Activated naive CD4-positive, alpha-beta T cell treated with anti-CD3 and anti-CD28 coated beads, Interleukin-2, amount 50 U/mL, for 72 hours (primary cell): ENCODE measurements at places on chromosomes 7 and 10.
A peak's percentile ranks its signal among the peaks of the same experiment; 100 is the strongest.

DNA sequence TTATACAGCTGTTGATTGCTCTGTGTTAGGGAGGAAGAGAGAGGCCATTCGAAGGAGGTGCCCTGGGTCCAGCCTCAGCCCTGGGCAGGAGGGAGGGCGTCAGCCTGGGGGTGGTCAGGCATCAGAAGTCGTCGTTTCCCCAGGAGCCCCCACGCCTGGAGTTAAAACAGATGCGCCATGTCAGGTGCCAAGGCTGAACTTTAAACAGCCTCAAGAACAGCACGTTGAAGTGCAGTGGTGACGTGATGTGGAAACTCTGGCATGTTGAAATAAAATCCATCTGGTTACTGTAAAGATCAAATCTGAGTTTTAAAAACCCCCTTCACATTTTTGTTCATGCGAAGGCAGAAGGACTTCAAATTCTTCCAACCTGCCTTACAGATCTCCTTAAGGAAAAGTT lies 128.4 kb upstream of the PPP2R2D start:
- DNase-seq: no peak

DNA sequence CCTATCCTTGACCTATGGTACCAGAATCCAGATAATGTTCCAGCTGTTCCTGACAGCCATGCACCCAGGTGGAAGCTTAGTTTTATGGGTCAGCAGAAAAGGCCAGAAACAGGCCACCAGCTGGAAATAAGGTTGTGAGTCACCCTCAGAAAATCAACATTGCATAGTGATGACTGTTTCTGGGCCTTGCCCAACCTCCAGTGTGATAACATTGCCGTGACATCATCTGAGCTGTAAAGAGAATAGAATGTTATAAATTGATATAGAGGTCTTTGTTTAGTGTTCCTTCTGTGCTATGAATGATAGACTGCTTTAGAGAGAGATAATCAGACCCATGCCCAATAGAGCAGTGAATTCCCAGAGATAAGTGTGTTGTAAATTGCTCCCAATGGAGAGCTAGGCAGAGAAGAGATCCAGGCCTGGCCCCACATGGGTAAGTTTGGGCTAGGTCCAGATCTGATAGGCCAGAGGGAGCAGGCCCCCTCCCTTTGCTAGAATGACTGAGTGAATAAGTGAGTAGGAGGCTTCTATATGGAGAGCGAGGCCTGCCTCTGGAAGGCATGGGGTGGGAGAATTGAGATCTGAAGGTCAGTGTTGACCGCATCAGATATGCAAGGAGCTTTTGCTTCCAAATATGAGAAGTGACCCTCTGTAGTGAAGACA lies 14.2 kb upstream of the HPS1 start:
- no peak for DNase-seq

DNA sequence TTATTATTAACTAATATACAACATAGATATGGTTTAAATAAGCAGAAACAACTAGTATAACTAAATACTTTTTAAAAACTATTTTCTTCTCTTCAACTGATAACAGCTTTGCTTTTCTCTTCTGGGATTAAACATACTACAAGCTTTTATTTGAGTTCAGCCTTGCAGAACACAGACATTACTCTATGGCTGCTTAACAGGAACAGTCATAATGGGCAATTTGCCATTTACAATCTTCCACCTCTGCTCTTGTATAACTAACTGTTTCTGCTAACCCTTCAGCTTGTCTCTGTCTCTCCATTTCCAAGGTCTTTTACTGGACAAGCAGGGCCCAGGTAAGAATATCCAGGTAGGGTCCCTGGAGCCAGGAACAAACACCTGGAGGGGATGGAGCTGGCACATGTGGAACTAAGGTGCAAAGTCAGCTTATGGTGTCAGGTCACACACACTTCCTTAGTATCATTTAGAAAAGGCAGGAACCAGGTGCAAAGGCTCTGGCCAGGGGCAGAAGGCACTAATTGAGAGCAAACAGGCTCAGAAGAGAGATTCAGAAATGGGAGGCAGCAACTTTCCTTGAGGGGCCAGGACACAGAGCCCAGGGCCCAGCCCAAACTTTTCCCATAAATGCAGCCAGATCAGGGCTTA lies 93.1 kb downstream of the STRA8 start:
- no peak for DNase-seq

DNA sequence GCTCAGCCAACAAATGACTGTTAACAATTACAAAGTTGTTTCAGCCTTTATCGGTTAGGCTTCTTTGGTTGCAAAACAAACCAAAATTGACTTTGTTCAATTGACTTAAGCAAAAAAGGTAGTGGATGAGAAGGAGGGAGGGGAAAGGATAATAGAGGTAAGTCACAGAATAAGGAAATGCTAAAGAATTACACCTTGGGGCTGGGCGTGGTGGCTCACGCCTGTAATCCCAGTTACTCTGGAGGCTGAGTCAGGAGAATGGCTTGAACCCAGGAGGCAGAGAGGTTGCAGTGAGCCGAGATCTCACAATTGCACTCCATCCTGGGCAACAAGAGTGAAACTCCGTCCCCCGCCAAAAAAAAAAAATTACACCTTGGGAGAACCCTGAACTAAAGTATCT lies 41.4 kb downstream of the AHCYL2 start:
- DNase-seq: no peak

DNA sequence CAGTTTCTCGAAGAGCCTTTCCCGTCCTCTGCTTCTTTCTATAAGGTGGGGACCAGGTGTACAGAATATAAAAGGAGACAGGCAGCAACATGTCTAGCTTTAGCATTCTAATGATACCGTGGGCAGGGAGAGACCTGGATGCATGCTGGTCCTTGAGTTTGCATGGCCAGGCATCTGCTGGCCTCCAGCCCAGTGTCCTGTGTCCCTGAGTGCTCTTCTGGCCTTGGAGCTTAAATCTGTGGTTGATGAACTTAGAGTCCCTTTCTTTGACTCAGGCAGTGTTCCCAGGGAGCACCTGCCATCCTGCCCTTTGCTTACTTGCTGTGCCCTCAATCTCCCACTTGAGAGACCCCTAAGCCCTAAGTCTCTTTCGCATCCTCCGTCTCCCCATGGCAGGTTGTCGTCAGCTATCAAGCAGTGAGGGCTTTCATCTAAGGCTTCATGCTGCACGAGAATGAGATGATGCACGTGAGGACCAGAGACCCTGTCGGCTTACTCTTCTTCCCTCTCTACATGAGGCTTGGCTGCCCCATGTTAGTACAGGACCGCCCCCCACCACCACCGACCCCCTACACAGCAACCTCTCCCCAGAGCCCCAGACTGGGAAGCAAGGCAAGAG lies 313.4 kb upstream of the C7orf33 start:
- DNase-seq: no peak

DNA sequence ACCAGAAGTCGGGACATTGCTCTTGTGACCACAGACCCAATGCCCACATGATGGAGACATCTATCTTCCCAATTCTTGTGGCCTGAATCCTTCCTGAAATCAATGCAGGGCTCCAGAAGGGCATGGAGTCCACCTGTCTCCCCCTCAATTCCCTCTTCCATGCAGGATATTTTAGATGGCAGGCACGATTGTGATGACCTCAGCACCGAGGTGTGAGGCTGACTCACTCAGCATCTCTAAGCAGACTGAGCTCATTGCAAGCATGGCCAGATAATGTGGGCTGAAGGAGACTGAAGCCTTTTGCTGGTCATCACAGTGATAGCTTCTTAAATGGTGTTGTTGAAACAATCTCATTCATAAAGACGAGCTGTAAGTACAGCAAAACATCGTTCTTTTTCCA lies 374.9 kb upstream of the PODXL start:
- DNase-seq: no peak

- no peak for DNase-seq
Measured at GRCh38 chr10:119275085-119275484, 67.7 kb downstream of the GRK5 start.

GRCh38 chr7:128804484-128804883 lies 12.7 kb downstream of the CCDC136 start:
- DNase-seq: no peak

- DNase-seq: no peak
Measured at GRCh38 chr7:50208378-50208982, 96.0 kb upstream of the IKZF1 start.

- no peak for DNase-seq
Measured at GRCh38 chr10:113138937-113139585, 189.0 kb downstream of the TCF7L2 start.

DNA sequence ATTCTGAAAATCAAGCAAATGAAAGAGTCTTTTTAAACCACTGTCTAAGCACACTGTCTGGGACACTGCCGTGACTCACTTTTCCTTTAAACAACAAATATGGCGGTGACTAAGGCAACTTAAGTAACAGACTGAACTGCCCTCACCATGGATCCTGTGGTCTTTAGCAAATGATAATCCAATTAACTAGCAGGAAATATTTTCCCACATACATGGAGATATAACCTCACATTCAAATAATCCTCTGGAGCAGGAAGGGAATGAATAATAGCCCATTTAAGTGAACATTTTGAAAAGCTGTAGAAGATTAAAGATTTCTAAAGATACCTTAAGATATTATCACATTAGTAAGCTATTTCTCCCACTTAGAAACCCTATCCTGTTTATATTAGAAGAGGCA lies 40.3 kb upstream of the LRRC17 start:
- DNase-seq: no peak

DNA sequence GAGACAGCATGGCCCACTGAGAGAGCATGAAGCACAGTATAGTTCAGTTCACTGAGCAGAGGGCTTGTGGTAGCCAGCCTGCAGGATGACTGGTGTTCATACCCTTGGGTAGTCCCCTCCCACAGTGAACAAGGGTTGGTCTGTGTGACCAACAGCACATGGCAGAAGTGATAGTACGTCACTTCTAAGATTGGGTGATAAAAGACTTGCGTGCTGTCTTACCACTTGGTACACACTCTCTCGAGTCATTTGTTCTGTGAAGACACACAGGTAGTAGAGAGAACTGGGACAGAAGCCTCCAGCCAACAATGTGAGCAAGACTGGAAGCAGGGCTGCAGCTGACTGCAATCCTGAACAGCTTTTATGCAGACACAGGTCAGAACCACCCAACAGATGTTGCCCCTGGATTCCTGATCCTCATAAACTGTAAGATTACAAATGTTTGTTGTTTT lies 14.6 kb downstream of the EPC1 start:
- DNase-seq: peak; percentile 71

DNA sequence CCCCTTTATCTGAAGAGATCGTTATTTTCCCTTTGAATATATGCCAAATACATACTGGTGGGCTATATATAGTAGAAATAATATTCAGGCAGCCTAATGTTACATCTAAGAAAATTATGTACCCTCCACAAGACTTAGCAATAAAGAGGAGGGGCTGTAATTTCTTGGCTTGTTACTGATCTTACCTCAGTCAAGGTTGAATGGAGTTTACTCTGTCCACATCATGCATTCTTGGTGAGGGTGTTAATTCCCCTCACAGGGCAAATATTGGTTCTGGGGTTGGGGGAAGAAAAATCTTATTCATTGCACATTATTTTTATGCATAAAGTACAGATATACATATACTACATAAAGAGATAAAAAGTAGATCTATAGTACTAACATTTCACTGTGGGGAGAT lies 145.8 kb upstream of the ANK3 start:
- no peak for DNase-seq

- no peak for DNase-seq
Measured at GRCh38 chr7:129617178-129617577, 5.7 kb downstream of the NRF1 start.

- DNase-seq: no peak
Measured at GRCh38 chr10:50536617-50537240, 87.0 kb downstream of the SGMS1 start.

- DNase-seq: no peak
Measured at GRCh38 chr7:139674341-139674740, 103.5 kb downstream of the HIPK2 start.

- no peak for DNase-seq
Measured at GRCh38 chr7:5636446-5636835, 145.0 kb downstream of the RNF216 start.

- DNase-seq: no peak
Measured at GRCh38 chr7:63521-64021, 128.8 kb upstream of the FAM20C start.

DNA sequence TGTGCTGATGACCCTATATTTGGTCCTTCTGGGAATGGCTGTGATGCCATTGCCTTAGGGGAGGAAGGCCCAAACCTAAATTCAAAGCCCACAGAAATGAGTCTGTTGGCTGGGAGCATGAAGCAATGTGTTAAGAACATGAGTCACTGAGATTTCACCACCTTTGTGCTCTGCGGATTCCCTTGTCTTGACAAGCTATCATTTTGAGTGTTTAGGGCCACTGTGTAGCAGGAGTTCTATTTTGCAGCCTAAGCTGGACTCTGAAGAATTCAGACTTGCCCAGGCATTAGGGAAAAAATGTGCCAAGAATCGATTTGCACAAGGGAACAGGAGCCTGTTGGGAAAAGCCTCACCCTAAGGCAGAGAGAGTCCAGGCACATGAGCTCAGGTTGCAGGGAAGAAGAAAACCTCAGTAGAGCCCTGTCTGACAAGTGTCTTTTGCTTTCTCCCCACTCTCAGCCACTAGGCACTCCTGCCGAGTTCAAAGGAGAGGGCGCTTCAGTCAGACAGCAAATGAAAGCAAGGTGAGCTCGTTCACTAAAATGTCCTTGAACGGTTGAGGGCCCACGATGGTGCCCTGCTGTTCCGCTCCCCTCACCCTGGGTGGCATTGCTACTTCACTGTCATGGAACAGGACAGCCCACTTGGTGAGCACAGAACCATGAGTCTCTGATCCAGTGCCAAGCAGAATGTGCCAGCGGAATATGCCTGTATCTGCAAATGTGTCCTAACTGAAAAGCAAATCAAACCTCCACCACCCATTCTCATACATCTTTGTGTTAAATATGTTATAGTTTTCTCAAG lies 93.6 kb downstream of the PRLHR start:
- no peak for DNase-seq

DNA sequence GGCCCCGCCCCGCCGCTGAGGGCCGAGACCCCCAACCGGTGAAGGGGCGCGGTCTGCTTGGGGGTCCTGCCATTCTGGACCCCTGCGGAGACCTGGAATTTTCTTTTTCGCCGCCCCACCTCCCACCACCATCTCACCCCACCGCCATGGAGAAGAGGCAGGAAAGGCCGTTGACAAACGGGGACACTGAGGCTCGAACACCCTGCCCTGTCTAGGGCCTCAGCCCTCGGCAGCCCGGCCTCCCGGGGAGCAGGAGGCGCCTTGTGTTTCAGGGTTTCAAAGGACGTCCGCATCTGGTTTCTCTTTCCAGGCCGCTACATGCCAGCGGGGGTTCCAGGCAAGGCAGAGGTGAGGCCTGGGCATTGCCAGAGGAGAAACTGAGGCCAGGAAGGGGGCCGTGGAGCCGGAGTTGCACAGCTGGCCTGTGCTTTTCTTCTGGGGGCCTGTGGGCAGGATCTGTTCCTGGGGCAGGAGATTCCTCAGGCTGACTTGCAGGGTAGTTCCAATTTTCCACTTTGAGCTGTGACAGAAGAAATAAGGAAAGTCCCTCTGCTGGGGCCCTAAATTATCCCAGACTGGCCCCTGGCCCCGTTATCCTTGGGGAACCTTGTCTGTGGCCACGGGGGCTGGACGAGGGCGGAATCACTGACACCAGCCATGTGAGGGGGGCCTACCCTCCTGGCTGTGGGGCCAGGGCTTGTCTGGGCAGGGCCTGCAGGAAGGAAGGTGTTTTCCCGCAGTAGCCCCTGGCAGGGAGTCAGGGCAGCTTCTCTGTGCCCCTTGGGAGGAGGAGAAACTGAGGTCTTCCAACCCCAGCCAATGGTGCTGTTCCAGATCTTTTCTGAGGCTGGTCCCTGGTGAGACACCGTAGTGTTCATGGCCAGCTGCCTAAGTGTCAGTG lies 900 bp upstream of the MICALL2 start:
- no peak for DNase-seq

- no peak for DNase-seq
Measured at GRCh38 chr7:146119002-146119401, 2.4 kb downstream of the CNTNAP2 start.
